ENCODE measurements at places on chromosomes 4 and X.

GRCh38 chrX:141278306-141278705 lies 36.0 kb upstream of the SPANXC start:
- DNase-seq: no peak

DNA sequence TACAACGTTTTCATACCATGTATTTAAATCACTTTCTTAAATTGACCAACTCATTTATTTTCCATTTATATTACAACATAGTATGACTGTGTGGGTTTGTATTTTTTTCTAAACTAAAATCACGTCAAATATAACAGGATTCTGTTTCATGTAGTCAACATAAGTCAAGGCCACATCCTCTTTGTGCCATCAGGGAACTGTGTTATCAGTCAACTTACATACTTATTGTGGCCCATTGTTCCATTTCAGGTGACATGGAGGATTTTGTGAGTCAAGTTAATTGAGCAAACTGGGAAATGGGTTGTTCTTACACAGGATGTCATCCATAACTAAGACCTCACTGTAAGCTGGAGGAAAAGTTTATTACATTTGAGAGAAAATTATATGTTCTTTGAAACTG lies 35.9 kb downstream of the STK26 start:
- DNase-seq: no peak

- no peak for DNase-seq
These were observed 69.8 kb upstream of the LONRF3 start for GRCh38 chrX:118904664-118905063.

DNA sequence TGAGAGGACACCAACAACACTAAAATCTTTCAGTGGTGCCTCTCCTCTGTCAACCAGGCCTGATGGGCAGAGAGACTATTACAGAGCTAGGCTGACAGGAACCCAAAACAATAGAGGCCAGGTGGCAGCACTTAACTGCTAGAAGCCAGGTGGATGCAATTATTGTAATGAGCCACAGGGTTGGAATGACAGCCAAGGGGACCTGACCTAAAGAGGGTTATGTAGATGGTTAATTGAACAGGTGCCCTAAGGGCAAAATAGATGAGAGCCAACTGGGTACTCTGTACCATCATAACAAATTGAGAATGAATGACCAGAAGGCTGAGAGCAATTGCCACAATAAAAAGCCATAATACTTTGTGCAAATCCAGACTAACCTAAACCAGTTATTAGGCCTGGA lies 24.7 kb upstream of the FRAS1 start:
- no peak for DNase-seq

- DNase-seq: no peak
These were observed 55.8 kb downstream of the HHIP start for GRCh38 chr4:144701683-144702233.

DNA sequence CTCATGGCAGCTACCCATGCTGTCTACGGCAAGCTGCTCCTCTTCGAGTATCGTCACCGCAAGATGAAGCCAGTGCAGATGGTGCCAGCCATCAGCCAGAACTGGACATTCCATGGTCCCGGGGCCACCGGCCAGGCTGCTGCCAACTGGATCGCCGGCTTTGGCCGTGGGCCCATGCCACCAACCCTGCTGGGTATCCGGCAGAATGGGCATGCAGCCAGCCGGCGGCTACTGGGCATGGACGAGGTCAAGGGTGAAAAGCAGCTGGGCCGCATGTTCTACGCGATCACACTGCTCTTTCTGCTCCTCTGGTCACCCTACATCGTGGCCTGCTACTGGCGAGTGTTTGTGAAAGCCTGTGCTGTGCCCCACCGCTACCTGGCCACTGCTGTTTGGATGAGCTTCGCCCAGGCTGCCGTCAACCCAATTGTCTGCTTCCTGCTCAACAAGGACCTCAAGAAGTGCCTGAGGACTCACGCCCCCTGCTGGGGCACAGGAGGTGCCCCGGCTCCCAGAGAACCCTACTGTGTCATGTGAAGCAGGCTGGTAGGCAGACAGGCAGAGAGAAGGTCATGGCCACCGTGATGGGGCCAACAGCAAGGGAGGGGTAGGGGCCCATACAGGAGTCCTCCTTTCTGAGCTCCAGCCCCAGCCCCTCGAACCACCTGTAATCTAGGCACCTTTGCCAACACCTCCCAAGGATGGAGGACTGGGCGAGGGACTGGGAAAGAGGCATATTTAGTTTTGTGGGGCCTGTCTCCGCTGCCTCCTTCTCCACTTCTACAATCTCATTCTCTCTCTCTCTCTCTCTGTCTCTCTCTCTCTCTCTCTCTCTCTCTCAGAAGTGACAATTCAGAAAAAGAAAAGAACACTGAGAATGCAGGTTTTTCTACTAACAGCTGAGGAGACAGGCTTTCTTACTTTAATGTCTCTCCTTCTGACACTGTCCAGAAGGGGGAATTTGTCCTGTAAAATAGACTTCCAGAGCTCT lies 4.7 kb upstream of the TSPYL2 start:
- DNase-seq: no peak

GRCh38 chr4:7629501-7630254 lies 194.9 kb upstream of the PSAPL1 start:
- no peak for DNase-seq

DNA sequence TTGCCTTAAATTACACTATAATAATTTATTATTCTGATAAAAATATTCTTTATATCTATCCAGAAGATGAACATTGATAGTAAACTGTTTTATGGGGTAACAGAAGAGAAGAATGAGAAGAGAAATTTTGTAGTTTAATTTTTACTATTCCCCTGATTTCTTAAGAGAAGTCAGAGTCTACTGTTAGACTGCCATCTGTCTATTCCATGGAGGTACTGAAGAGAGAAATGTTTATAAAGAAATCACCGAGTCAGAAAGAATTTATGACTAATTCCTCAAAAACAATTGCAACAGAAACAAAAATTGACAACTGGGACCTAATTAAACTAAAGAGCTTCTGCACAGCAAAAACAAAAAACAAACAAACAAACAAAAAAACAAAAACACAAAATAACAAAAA lies 149.9 kb downstream of the FGF16 start:
- peak; percentile 3 for DNase-seq

- DNase-seq: no peak
These were observed 210.7 kb downstream of the PPP1R2C start for GRCh38 chrX:42567268-42567667.
